ENCODE measurements at places on chromosomes 2 and 18. TPM values are rescaled to one million over a fixed set of nuclear protein-coding genes. Genes with fewer than 3 reads are reported as not detected.

DNA sequence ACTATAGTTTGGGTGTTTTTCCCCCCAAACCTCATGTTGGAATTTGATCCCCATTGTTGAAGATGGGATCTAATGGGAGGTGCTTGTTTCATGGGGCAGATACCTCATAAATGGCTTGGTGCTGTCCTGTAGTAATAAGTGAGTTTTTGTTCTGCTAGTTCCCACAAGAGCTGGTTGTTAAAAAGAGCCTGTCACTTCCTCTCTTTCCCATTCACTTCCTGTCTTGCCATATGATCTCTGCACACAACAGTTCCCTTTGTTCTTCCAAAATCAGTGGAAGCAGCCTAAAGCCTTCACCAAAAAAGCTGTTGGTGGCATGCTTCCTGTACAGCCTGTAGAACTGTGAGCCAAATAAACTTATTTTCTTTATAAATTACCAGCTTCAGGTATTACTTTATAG is 768.2 kb upstream of the VRK2 start:
- DNase-seq = no peak

- no peak for DNase-seq
Measured at GRCh38 chr2:230582851-230583283, 129.8 kb upstream of the CAB39 start.

The KCNIP3 gene
- total RNA-seq = 6.5 TPM

The PCBP1 gene
- 223 TPM for total RNA-seq

GRCh38 chr2:80370375-80371009 is 65.9 kb upstream of the LRRTM1 start:
- no peak for DNase-seq

- DNase-seq = no peak
Measured at GRCh38 chr2:160358046-160358445, 135.6 kb downstream of the RBMS1 start.

DNA sequence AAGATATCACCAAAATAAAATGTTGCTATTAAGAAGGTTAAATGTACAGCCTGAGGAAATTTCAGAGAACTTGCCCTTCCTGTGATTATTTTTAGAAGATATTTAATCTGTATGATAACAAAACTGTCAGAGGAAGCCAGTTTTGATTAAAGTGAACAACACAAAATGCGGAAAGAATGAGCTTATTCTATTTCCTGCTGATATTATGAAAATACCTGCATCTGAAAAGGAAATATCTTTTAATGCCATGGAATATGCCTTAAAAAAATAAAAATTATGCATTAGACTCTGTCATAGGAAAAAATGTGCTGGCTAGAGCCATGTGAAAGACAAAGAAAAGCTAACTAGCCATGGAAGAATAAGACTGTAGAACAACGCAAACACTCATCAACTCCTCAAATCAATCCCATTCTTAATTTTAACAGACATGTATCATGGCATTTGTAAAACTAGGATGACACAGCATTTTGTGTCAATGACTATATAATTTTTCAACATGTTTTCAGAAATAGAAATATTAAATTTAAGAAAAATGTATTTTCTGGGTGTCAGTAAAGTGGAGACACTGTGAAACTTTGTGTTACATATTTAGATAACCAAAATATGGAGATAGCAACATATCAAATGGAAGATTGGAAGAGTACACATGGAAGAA is 1768.2 kb downstream of the SUCLG1 start:
- no peak for DNase-seq

The DNAH6 gene
- total RNA-seq = 0.22 TPM

- DNase-seq = peak; percentile 61
Measured at GRCh38 chr2:71671895-71672825, 218.8 kb downstream of the DYSF start.

GRCh38 chr2:98492441-98492840 is 47.8 kb downstream of the INPP4A start:
- no peak for DNase-seq

The ABCB11 gene
- 0.03 TPM for total RNA-seq

Measured in cardiac septum (tissue), 1 donor.